ENCODE measurements at places on chromosomes 6 and 20.

GRCh38 chr6:149190224-149190831 lies 127.2 kb upstream of the TAB2 start:
- H3K27ac ChIP-seq: no peak overlapping the region
- no peak overlapping the region for H3K4me3 ChIP-seq
- no peaks in the 10 kb centered on the region for H3K27me3 ChIP-seq
- no peak for DNase-seq
- no peaks in the 10 kb centered on the region for H3K4me1 ChIP-seq

DNA sequence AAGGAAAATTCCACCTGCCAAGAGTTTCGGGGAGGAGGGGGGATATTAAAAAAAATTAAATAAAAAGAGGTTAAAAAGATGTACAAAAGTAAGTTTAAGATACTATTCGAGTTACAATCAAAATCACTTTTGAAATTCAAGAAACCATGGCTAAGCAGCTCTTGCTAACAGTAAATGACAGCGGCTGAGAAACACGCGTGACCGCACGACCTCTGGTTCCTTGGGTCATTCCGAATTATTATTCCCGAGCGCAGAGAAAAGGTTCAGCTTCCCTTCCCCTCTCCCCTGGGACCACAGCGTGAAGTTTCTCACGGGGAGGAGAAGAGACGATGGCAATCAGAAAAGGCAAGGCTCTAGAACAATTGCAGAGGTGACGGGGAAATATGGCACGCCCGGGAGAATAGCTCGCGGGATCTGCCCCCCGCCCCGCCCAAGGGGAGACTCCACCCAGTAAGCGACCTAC lies 496 bp downstream of the TMEM242 start:
- DNase-seq: no peak
- H3K4me3 ChIP-seq: peak overlapping the region; percentile 81
- H3K27me3 ChIP-seq: no peaks in the 10 kb centered on the region
- peaks cover 13% of the 10 kb centered on the region for H3K4me1 ChIP-seq

DNA sequence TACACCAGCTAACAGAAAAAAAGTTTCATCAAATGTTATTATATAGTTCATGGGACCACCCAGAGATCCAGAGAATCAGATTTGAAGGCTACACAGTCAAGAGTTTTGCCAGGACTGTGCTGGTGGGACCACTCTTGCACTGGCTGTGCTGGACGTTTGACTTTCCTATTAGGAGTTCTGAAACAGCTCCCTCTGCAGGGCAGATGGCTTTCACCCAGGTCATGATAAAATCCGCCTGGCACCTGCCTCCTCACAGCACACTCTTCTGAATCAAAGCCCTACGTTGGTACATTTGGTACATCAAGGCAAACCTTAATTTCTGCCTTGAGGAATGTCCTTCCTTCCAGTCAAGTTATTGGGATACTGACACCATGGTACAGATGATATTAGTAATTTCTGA lies 302.1 kb downstream of the ZNF217 start:
- peaks cover 2% of the 10 kb centered on the region for H3K27me3 ChIP-seq
- no peak overlapping the region for H3K27ac ChIP-seq
- no peak overlapping the region for H3K4me3 ChIP-seq

GRCh38 chr6:32945108-32945760 lies 4.4 kb upstream of the HLA-DMB start:
- H3K27me3 ChIP-seq: no peaks in the 10 kb centered on the region
- H3K27ac ChIP-seq: peak overlapping the region; percentile 82
- H3K4me3 ChIP-seq: no peak overlapping the region
- H3K36me3 ChIP-seq: no peaks in the 10 kb centered on the region

DNA sequence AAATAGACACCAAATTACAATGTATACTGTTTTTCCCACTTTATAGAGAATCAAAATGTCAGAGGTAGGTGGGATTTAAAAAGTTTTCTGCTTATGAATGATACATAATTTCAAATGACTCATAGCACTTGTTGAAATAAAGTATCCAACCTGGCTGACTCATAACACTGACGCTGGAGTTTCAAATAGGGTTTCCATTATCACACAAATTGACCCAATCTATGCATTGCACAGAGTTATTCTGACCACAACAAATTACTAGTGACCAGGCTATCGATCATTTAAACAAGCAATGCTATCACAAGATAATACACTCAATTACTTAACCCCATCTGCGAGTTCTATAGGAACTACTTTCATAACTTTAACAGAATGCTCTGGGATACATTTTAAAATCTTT lies 31.9 kb upstream of the PRELID3B start:
- H3K4me1 ChIP-seq: peaks cover 13% of the 10 kb centered on the region
- no peak overlapping the region for H3K4me3 ChIP-seq
- H3K27ac ChIP-seq: no peak overlapping the region
- no peaks in the 10 kb centered on the region for H3K36me3 ChIP-seq

GRCh38 chr6:27924179-27924578 lies 12.0 kb upstream of the OR2B2 start:
- H3K4me1 ChIP-seq: no peaks in the 10 kb centered on the region
- H3K27ac ChIP-seq: no peak overlapping the region
- DNase-seq: no peak
- no peaks in the 10 kb centered on the region for H3K36me3 ChIP-seq

DNA sequence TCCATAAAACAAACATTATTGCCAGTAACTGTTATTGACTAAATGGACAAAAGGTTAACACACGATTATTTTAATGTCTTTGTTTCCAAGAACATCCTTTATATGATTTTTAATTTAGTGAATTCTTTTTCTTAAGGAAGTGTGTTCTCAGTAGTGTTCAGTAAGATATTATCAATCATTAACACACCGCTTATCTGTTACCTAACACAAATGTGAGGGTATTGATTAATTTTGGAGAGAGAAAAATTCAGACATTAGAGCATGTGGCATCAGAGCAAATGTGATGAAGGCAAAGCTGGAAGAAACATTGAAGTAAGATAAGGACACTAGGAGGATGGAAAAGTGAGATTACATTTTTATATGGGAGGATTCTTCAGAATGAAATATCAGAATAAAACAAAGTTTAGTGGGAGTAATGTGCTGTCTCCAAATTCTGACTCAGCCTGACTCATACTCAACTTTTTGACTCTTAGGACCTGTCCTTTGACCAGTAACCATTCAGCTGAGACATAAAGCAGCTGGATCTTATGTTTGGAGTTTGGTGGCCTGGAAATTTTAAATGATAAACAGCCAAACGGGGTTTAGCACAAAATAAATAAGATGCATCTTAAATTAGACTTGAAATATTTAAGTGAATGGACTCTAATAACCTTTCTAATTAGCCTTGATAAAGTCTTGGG lies 348.6 kb downstream of the CD109 start:
- H3K4me3 ChIP-seq: no peak overlapping the region
- no peaks in the 10 kb centered on the region for H3K36me3 ChIP-seq
- DNase-seq: no peak
- no peaks in the 10 kb centered on the region for H3K27me3 ChIP-seq
- H3K4me1 ChIP-seq: no peaks in the 10 kb centered on the region

Data from natural killer cell (primary cell).